ENCODE measurements at places on chromosomes 2 and 18.
A peak's percentile ranks its signal among the peaks of the same experiment; 100 is the strongest.

GRCh38 chr2:227515742-227516141 is 43.8 kb downstream of the AGFG1 start:
- no peak for DNase-seq

GRCh38 chr2:62292190-62292589 is 96.3 kb downstream of the B3GNT2 start:
- DNase-seq: peak; percentile 5

- no peak for DNase-seq
Measured at GRCh38 chr2:226999661-227000060, 163.8 kb downstream of the RHBDD1 start.

GRCh38 chr2:232537079-232537478 is 2.4 kb upstream of the CHRNG start:
- peak; percentile 9 for DNase-seq

GRCh38 chr18:58148954-58149471 is 105.0 kb downstream of the NEDD4L start:
- no peak for DNase-seq

DNA sequence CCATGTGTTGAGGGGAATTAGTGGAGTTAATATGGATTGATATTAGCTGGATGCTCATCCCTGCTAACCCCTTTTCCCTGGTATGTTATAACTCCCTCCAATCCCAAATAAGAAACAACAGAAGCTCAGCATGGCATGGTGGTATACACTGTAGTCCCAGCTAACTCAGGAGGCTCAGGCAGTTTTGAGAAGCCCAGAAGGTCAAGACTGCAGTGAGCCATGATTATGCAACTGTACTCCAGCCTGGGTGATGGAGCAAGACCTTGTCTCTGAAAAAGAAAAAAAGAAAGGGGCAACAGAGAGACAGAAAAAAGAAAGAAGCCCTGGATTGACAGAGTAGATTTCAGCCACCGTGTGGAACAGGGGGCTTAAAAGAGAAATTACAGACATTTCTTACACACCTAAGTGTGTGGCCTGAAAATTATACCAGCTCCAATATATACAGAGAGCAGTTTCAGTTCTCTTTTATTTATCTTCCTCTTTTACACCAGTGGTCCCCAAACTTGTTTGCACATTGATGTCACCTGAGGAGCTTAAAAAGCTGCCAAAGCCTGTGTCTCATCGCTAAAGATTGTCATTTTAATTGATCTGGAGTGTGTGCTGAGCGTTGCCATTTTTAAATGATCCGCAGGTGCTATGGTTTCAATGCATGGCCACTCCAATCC is 203.6 kb downstream of the UBE2E3 start:
- peak; percentile 77 for DNase-seq

DNA sequence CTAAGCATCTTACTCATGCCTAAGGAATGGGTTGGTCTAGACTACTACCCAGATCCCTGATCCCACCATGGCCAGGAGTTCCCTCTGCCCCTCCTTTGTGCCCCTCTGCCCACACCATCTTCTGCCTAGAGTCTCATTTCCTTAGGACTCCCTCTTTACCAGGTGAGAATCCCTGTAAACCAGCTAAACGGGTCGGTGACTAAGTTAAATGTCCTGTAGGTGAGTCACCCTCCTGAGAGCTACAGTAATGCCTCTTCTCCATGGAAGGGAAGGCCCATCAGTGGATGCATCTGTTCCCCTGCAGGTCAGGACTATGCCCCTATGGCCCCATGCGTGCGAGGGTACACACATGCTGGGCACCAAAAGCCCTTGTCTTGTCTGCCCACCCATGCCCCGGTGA is 25.4 kb downstream of the PTGR3 start:
- no peak for DNase-seq
